ENCODE measurements at places on chromosomes 7 and 10.

DNA sequence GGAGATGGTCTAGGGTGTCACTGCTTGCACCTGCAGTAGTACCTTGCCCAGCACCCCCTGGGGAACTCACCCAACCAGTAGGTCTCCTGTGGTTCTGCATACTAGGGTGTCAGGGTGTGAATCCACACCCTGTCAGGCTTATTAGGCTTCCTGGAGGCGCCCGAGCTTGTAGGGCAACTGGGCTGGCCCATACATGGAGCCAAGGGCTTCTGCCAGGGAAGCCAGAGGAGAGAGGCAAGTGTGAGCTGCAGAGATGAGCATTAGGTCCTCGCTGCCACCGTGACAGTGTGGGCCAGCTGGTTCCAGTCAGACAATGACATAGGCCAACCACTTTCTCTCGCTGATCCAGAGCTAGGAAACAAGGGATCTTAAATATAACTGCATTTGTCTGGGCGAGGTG is 11.2 kb downstream of the MXI1 start:
- no peak for DNase-seq

- no peak for DNase-seq
These were observed 736 bp upstream of the ITIH5 start for GRCh38 chr10:7667262-7668141.

GRCh38 chr10:27297844-27298521 is 57.4 kb upstream of the ACBD5 start:
- no peak for DNase-seq

GRCh38 chr7:74126220-74126880 is 42.7 kb downstream of the LIMK1 start:
- DNase-seq: no peak

Measured in T-helper 1 cell (primary cell).